ENCODE measurements at places on chromosomes 16 and 17. TPM values are rescaled to one million over a fixed set of nuclear protein-coding genes. Genes with fewer than 3 reads are reported as not detected.

VAT1L gene
- total RNA-seq: not detected

VAMP2 gene
- total RNA-seq: 12.3 TPM

PTX4 gene
- total RNA-seq: not detected

SPN gene
- total RNA-seq: not detected

UBALD2 gene
- 5.1 TPM for total RNA-seq

ARHGAP23 gene
- total RNA-seq: 68.6 TPM

G6PC1 gene
- not detected for total RNA-seq

ZACN gene
- total RNA-seq: not detected

SOX8 gene
- total RNA-seq: 116 TPM

APOBR gene
- total RNA-seq: not detected

SLC5A11 gene
- total RNA-seq: not detected

CMTM1 gene
- 0.52 TPM for total RNA-seq

PIK3R5 gene
- total RNA-seq: not detected

ATF7IP2 gene
- total RNA-seq: 10.1 TPM

CLUH gene
- total RNA-seq: 70.2 TPM

FOXN1 gene
- not detected for total RNA-seq

TENT4B gene
- total RNA-seq: 15.8 TPM

ASGR1 gene
- total RNA-seq: 0.13 TPM

DPEP3 gene
- not detected for total RNA-seq

PHOSPHO1 gene
- total RNA-seq: 12.0 TPM

ADAD2 gene
- total RNA-seq: not detected

ZNF267 gene
- total RNA-seq: 26.3 TPM

COQ9 gene
- 91.8 TPM for total RNA-seq
